ENCODE measurements at places on chromosomes 1 and 21.

DNA sequence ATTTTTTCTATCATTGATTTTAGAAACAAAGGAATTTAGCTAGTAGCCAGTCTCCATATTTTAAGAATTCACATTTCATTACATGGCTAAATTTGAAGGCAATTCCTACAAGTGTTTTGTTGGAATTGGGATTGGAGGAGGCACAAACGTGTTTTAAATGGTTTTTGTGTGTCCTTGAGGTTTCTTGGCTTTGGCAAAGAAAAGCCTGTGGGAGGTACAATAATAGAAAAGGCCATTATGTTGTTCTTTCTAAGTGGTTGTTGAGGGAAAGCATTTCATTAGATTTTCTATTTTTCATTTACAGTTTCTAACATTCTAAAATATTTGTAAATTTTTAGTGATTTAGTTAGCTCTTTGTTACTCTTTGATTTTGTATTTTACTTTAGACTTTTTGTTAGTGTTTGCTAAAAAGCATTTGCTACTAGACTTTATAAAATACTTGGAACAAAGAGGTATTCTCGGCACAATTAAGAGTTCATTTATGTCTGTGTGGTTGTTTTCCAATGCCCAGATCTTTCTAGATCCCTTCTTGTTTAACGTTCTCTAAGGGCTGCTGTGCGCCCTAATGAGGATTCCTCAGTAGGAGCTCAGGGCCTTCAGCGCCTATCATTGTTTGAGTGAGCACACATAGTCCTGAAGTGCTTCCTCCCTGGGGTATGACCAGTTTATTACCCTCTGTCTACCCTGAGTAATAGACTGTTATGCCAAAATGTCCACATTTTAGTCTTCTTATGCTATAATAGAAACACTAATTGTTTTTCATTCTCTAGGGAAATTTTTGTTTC lies 70.0 kb upstream of the KIAA1614 start:
- no peak for DNase-seq

- DNase-seq = no peak
Measured at GRCh38 chr1:59707178-59707791, 107.5 kb upstream of the HOOK1 start.

DNA sequence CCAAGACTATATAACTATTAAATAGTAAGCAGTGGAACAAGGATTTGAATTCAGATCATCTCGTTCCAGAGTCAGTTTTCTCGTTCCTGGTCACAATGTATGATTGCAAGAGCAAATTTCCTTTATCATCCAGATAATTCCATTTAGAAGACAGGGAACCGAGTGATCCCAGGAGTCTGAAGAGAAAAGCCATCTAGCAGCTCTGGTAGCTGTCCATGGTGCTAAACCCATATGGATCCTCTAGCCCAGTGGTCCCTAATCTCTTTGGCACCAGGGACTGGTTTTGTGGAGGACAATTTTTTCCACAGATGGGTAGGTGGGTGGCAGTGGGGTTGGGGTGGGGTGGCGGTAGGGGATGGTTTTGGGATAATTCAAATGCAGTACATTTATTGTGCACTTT lies 229.4 kb downstream of the PTPRU start:
- DNase-seq = no peak

GRCh38 chr21:42733037-42733627 lies 79.7 kb downstream of the PDE9A start:
- DNase-seq = no peak

GRCh38 chr1:75233302-75233929 lies 99.2 kb downstream of the LHX8 start:
- DNase-seq = peak; percentile 50

Measured in activated CD4-positive, alpha-beta T cell treated with anti-CD3 and anti-CD28 coated beads, Interleukin-10, Interleukin-2, amounts not matched to agents 100 ng/mL and 50 ng/mL, durations not matched to agents 16 hours and 8 hours (primary cell).